ENCODE measurements at places on chromosomes 7 and 10. TPM values are rescaled to one million over a fixed set of nuclear protein-coding genes. Genes with fewer than 3 reads are reported as not detected.

The CFAP69 gene
- polyA plus RNA-seq = 10.2 TPM

The TUBB8 gene
- not detected for polyA plus RNA-seq

The UBE2D1 gene
- 16.5 TPM for polyA plus RNA-seq

The MMD2 gene
- polyA plus RNA-seq = not detected

The ACSL5 gene
- polyA plus RNA-seq = 7.5 TPM

The PGAM2 gene
- 15.8 TPM for polyA plus RNA-seq

The CTAGE4 gene
- 0.88 TPM for polyA plus RNA-seq

The NUTM2B gene
- polyA plus RNA-seq = 11.8 TPM

The CALN1 gene
- 4.3 TPM for polyA plus RNA-seq

The MGMT gene
- 15.4 TPM for polyA plus RNA-seq

The TYW1B gene
- 3.6 TPM for polyA plus RNA-seq

The PTF1A gene
- not detected for polyA plus RNA-seq

The PPP2R2D gene
- 47.1 TPM for polyA plus RNA-seq

The HGF gene
- 7.4 TPM for polyA plus RNA-seq

The IL15RA gene
- 9.5 TPM for polyA plus RNA-seq

The SEMA3E gene
- polyA plus RNA-seq = 0.09 TPM

The DYDC2 gene
- polyA plus RNA-seq = not detected

The CRHR2 gene
- polyA plus RNA-seq = not detected

The GHRHR gene
- 0.68 TPM for polyA plus RNA-seq

The TMEM229A gene
- polyA plus RNA-seq = 0.34 TPM

The LRRC17 gene
- 2.7 TPM for polyA plus RNA-seq

The GATA3 gene
- polyA plus RNA-seq = 5.4 TPM

The SAMD8 gene
- 6.0 TPM for polyA plus RNA-seq

The USP54 gene
- 7.8 TPM for polyA plus RNA-seq

The TDRD1 gene
- 0.04 TPM for polyA plus RNA-seq

The CCDC6 gene
- polyA plus RNA-seq = 7.1 TPM

The SLC13A1 gene
- not detected for polyA plus RNA-seq

The MYL7 gene
- polyA plus RNA-seq = not detected

The CCDC146 gene
- polyA plus RNA-seq = 5.4 TPM

The ZNF804B gene
- not detected for polyA plus RNA-seq

The STN1 gene
- polyA plus RNA-seq = 14.8 TPM

The VWDE gene
- 1.4 TPM for polyA plus RNA-seq

The C7orf33 gene
- not detected for polyA plus RNA-seq

The CNNM2 gene
- polyA plus RNA-seq = 28.3 TPM

The MSMB gene
- polyA plus RNA-seq = not detected

The ELN gene
- 107 TPM for polyA plus RNA-seq

The PNLIPRP2 gene
- 0.44 TPM for polyA plus RNA-seq

The PON3 gene
- polyA plus RNA-seq = 3.2 TPM

The AKR1D1 gene
- polyA plus RNA-seq = 0.31 TPM

The FKBP6 gene
- 0.07 TPM for polyA plus RNA-seq

The EGFR gene
- polyA plus RNA-seq = 9.6 TPM

The NRP1 gene
- 27.9 TPM for polyA plus RNA-seq

The PAX4 gene
- polyA plus RNA-seq = not detected

The FAM25C gene
- polyA plus RNA-seq = not detected

The TRPV5 gene
- not detected for polyA plus RNA-seq

The LIPN gene
- not detected for polyA plus RNA-seq

The PON1 gene
- 103 TPM for polyA plus RNA-seq

The PNLIPRP1 gene
- polyA plus RNA-seq = not detected

The CALHM1 gene
- not detected for polyA plus RNA-seq

The OGA gene
- 55.4 TPM for polyA plus RNA-seq

The MYPN gene
- 0.79 TPM for polyA plus RNA-seq

The RBP3 gene
- not detected for polyA plus RNA-seq

The RADIL gene
- polyA plus RNA-seq = 2.8 TPM

The ORC5 gene
- polyA plus RNA-seq = 32.3 TPM
